Esophagus muscularis mucosa (tissue), 4 donors: ENCODE measurements at places on chromosomes 7 and 10. TPM values are rescaled to one million over a fixed set of nuclear protein-coding genes. Genes with fewer than 3 reads are reported as not detected.

- DNase-seq: no peak
These were observed 100.1 kb upstream of the UNC5B start for GRCh38 chr10:71112138-71112785.

- no peak for DNase-seq
These were observed 176.7 kb downstream of the GNAI1 start for GRCh38 chr7:80311313-80311712.

DNA sequence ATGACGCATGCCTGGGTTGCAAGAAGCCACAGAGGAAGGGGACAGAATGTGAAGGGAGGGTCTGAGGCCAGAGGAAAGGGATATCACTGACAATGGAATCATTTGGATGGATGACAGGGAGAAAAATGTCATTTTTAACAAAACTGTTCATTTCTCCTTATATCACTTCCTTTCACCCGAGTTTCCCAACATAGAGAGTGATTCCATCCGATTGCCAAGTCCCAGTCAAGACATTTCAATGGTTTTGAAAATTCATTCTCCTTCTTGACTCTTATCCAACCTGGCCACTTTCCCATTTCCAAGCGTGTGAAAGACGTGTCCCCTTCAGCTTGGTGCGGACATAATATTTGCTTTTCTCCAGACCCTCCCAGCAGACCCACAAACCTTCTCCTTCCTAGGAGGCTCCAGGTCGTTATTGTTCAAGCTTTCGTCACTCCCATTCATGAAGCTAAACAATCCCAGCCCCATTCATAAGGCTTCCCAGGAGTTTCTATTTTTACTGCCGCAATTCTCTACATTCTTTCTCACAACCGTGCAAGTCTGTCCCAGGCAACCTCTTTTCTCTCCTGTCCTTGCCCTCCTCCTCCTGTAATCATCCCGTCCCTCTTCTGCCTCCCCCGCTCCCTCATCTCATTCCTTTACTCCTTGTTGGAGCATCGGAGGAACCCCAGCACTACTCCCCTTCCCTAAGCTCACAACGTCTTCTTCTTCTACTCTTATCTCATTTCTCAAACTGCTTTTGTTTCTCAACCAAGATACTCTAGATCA, 301.3 kb upstream of the KLF6 start:
- DNase-seq: no peak

DNA sequence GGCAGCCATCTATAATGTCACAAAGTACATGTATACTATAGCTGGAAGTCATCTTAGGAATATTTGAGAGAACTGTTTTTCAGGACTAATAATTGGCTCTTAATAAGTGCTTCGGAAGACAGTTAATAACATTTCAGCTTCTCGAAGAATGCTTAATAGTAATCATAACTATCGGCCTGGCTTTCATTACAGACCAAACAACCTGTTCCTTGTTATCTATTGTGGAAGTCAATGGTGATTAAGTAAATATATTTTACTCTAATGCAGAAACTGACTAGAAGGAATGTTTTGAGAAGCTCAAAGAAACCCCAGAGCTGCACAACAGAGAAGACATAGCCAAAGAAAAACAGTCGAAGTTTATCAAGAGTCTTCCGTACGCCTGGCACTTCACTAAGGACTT, 106.8 kb upstream of the FAM133B start:
- DNase-seq: no peak

GRCh38 chr10:14787938-14788337, 13.2 kb upstream of the FAM107B start:
- peak; percentile 26 for DNase-seq

GRCh38 chr10:126175641-126176262, 212.5 kb downstream of the ADAM12 start:
- no peak for DNase-seq

DNA sequence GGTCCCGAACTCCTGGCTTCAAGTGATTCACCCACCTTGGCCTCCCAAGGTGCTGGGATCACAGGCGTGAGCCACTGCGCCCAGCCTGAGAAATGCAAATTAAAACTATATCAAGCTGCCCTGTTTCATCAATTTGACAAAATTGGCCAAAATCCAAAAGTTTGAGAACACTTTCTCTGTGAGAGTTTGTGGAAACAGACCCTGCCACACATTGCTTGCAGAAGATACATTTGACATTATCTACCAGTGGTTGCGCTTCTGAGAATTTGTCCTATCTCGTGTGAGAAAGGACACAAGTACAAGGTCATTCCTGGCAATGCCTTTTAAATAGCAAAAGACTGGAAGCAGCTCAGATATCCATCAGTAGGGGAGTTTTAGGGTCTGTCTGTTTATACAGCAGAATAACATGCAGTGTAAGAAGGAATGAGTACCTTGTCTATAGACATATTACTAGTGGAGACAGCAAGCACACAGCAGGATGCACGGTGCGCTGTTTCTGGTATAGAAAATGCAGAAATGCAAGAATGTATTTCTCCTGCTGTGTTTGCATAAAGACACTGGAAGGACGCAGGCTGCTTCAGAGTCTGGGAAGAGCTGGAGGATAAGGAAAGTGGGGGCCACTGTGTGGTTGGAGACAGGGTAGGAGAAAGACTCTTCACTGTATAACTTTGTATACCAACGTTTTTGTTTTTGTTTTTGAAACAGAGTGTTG, 4.3 kb downstream of the LHPP start:
- DNase-seq: no peak

- no peak for DNase-seq
These were observed 17.9 kb upstream of the BAIAP2L1 start for GRCh38 chr7:98418636-98419315.

GRCh38 chr10:111481261-111481826, 404.5 kb downstream of the ADRA2A start:
- peak; percentile 88 for DNase-seq

GRCh38 chr10:121926671-121927317, 1.0 kb downstream of the ATE1 start:
- no peak for DNase-seq

DNA sequence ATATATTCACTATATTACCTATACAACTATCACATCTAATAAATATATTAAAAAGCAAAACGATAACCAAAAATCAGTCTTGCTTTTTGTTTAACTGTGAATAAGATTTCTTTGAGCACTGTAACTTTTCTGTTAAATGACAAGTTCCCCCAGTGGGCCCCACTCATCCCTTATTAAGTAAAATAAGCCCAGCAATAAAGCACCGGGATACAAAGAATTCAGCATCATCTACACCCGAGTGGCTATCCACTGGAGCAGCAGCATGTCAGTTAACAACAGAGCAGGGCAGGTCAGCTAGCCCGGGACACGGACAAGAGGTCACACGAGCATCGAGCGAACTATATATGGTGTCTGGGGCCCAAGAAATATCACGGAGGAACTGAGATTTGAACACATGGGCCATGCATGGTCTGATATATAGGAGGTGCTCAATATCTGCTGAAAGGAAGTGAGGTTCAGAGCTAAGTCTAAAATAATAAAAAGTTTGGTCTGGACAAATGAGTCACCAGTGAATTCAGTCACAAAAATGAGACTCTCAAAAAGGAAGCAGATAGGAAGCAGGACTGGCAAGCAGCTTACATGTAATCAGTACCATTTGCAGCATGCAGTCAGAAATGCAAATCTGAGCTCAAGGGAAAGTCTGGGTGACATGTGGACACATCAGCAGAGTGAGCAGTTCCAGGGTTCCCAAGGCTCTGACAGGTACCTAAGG, 4.1 kb downstream of the ERCC6 start:
- no peak for DNase-seq

DNA sequence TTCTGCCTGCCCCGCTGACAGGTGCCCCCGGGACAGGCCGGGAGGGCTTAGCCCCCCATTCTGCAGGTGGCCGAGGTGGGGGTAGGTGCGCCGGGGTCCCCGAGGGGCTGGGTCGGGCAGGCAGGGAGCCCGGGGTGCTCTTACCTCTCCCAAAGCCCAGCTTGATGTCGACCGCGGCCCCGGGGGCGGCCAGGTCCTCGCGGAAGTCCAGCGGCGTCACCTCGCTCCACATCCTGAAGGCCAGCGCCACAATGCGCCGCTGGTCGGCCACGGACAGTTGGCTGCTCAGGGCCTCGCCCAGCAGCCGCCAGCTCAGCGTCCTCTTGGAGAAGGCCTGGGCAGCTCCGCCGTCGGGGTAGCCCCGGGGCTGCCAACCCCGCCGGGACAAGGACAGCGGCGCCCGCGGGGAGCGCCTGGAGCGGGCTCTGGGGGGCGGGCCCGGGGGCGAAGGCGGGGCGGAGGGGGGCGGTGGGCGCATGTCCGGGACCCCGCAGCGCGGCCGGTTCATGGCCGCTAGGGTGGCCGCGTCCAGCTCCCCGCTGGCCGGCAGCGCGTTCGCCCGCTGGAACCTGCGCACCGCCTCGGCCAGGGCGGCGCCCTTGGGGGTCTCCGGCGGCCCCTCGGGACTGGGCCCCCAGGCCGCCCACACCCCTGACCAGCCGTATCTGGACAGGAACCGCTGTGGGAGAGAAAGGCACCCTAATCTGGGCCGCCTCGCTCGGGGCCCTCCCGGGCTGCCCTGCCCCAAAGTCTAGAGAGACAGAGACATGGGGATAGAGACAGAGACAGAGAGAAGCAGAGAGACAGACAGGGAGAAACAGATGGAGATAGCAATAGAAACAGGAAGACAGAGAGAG, 1.7 kb downstream of the MMP21 start:
- DNase-seq: no peak

LOXL4 gene
- 10.0 TPM for total RNA-seq

ERVW-1 gene
- total RNA-seq: not detected

FGFR2 gene
- total RNA-seq: 61.5 TPM

ZNF488 gene
- not detected for total RNA-seq

LIPK gene
- not detected for total RNA-seq

ZNF727 gene
- 0.65 TPM for total RNA-seq
